NCI-H526 (cell line): ENCODE measurements at places on chromosomes 12 and 14.
A peak's percentile ranks its signal among the peaks of the same experiment; 100 is the strongest.

DNA sequence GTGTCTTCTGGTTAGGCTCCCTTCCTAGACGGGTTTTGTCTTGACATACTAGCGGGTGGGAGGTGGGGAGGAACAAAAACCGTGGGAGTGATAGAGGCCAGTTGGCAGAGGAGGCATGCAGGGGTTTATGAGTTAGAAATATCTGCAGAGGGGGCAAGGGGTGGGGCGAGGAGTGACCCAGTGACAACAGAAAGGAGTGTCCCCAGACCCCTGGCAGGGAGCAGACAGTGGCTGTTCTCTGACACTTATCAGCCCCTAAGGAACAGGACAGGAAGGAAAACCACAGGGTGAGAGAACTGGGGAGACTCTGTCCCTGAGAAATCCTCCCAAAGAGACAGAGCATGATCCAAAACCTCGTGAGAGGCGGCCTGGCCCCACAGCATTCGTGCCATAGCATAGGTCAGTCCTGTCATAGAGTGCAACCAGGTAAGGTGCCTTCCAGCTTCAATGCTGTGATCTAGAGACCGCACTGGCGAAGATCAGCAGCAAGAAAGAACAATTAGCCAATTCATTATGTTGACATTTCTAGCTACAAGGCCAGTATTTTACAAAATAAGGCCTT lies 141.4 kb downstream of the CRADD start:
- no peak for DNase-seq

- DNase-seq = no peak
Observed at GRCh38 chr12:50980545-50980944, 28.2 kb downstream of the HIGD1C start.

DNA sequence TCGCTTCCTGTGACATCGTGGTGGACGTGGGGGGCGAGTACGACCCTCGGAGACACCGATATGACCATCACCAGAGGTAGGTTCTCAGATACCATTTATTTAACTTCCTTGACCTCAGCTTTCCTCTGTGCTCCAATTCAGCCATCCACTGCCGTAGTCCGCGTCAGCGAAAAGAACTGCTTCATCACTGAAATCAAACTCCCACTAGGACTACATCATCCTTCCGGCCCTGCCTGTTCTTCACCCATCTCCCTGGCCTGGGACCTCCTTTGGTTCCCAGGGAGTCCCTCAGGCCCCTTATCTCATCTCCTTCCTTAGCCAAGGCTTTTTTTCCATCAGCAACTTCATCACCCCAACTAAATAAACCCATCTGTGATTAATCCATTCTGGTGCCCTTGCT lies 692 bp downstream of the MYG1 start:
- DNase-seq = no peak

- no peak for DNase-seq
Observed at GRCh38 chr14:100818221-100818699, 7.7 kb upstream of the MEG3 start.

- no peak for DNase-seq
Observed at GRCh38 chr14:87122166-87122565, 870.8 kb downstream of the GALC start.

GRCh38 chr12:25629341-25629740 lies 76.3 kb upstream of the LMNTD1 start:
- no peak for DNase-seq

GRCh38 chr12:78407722-78408121 lies 456.9 kb upstream of the SYT1 start:
- peak; percentile 39 for DNase-seq

DNA sequence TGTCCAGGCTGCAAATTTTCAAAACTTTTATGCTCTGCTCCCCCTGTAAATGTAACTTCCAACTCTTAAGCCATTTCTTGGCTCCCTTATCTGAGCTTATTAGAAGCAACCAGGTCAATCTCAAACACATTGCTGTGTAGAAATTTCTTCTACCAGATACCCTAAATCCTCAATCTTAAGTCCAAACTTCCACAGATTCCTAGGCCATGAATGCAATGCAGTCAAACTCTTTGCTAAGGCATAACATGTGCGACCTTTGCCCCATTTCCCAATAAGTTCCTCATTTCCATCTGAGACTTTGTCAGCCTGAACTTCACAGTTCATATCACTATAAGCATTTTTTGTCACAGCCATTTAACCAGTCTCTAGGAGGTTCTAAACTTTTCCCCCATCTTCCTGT lies 64.5 kb downstream of the TMTC3 start:
- no peak for DNase-seq

GRCh38 chr12:92412856-92413255 lies 267.2 kb upstream of the BTG1 start:
- DNase-seq = no peak

DNA sequence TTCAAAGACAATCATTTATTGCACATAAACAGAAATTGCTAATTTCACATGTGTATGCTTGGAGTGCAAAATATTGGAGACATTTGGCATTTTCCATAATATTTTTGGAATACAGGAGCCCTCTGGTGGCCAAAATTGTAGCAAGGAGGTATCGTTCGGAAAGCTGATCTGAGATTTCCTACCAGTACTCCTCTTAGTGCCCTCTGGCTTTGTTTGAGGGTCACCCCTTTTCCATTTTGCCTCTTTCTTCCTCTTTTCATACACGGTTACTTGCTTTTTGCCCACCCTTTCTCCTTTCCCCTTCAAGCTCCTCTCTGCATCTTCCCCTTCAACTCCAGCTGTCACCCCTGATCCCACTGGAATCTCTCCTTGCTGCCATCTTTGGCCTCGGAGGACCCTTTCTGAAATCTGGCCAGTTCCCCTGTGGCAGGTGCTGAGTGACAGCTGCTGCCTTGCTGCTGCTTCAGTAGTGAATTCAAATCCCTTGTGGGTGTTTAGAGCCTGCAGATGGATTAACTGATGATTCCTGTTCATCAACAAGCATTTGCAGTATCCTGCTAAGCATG lies 164.6 kb upstream of the PARP11 start:
- DNase-seq = no peak

- no peak for DNase-seq
Observed at GRCh38 chr12:24109381-24110039, 160.0 kb upstream of the SOX5 start.

- DNase-seq = no peak
Observed at GRCh38 chr12:45737638-45738037, 8.1 kb downstream of the ARID2 start.

DNA sequence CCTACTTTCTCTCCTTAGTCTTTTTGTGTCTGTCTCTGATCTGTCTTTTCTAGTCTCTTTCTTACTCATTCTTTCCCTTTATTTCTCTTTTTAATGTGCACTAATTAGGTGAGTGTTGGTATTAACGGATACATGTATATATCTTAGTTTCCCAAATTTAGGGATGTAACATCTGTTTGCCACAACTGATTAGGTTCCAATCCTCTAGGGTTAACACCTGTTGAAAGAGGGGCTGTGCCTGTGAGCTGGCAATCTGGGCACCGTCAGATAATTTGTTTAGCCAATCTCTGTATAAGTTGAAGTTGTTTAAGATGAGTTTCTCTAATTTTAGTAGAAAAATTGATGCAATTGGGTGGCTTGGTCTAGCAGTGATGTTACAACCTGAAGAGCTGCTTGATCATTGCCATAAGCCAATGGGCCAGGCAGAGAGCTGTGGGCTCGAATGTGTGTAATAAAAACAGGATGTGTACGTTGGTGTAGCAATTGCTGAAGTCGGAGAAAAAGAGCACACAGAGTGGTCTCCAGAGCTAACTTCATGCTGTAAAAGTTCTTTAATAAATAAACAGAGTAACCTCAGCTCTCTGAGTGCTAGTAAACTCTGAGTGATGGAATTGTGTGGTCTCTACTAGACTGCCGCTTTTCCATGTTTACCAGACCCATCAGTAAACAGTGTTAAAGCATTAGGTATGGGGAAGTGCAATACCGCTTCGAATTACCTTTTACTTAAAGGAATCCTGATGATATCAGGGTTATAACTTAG lies 18.3 kb upstream of the LYZ start:
- DNase-seq = no peak

DNA sequence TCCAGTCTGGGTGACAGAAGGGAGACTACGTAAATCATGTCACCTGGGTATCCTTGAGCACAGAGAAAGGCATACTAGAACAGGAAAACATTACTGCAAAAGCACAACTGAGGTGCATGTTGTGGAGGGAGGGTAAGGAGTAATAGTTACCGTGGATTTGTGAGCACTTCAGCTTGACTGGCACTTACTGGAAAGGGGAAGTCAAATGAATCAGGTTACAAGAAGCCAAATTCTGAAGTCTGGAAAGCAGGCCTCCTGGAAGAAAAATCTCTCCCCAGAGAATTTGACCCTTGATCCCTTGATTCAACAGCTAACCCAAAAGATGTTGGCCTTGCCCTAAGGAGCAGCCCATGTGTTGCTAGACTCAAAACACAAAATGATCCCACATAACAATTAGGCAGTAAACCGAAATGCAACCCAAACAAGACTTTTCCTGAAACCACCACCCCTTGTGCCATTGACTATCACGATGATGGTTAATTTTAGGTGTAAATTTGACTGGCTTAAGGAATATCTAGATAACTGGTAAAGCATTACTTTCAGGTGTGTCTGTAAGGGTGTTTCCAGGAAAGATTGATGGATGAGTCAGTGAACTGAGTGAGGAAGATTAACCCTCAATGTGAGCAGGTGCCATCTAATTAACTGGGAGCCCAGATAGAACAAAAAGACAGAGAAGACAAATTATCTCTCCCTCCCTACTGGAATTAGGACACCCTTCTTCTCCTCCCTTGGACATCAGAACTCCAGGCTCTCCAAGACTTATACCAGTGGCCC lies 108.8 kb downstream of the SLC25A21 start:
- DNase-seq = no peak

GRCh38 chr12:93050026-93050747 lies 121.1 kb upstream of the EEA1 start:
- no peak for DNase-seq

GRCh38 chr14:75479770-75480600 lies 42.3 kb upstream of the BATF start:
- DNase-seq = no peak

DNA sequence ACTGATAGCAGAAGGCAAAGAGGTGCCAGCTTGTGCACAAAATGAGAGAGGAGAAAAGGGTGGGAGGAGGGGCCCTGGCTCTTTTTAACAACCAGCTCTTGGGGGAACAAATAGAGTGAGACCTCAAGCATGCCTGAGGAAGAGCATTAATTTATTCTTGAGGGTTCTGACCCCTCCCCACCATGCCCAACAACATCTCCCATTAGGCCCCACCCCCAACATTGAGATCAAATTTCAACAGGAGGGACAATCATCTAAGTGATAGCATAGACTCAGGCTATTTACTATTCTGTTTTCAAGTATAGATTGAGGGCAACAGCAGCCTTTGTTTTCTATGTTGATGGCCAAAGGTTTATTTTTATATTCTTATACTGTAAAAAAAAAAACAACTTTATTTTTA lies 59.7 kb downstream of the FUT8 start:
- peak; percentile 54 for DNase-seq

GRCh38 chr12:95739561-95740313 lies 50.8 kb downstream of the NTN4 start:
- DNase-seq = no peak

DNA sequence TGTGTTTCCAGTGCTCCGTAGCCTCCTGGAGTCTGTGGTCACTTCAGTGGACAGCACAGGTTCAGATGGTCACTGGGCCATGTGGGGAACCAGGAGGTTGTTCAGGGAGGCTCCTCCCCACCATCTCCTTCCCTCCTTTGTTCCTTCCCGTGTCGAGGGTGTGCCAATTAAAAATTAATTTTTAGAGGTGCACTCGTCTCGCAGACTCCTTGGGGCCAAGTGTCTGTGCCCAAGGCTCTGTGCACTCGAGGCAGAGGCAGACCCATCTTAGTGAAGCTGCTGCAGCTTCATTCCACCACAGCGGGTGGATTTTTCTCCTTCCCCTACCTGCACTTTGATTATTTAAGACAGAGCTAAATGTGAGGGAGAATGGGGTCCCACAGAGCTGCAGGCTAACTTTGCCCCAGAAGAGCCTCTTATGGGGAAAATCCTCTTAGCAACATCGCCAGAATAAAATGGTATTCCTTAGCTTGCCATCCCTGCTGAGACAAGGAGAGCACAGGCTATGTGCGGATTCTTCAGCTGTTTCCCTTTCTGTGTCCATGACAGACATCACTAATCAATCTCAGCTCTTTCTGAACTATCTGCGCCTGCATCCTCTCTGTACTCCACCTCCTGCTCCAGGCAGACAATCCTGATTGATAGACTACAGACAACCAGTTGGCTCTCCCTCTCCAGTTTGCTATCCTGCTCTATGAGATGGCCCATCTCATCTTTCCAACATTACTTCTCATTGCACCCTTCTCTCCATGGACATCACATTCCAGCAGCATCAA lies 159.5 kb downstream of the VRK1 start:
- no peak for DNase-seq

DNA sequence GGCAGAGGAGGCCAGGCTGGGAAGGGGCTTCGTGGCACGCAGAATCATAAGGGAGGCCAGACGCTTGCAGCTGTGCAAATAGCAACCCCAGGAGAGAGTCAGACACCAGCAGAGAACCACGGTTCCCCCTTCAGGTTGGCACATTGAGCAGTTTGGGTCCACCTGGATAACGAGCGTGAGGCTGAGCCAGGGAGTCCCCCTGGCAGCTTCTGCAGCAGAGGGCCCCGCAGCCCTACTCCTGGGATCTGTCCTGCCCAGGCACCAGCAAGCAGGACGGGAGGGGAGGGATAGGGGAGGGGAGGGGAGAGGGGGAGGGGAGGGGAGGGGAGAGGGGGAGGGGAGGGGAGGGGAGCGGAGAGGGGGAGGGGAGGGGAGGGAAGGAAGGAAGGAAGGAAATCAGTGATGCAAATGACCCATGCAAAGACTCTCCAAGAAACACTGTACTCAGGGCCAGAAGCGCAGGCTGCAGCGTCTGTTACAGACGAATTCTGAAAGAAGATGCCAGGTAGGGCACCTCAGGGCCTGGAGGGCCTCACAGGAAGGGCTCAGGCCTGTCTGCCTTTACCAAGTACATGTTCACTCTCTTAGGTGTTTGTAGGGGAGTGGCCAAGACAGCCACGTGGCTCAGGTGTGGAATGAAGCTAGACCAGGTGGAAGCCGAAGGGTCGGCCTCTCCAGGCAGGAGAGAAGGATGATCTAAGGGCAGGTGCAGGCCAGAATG lies 32.3 kb upstream of the MMP17 start:
- peak; percentile 19 for DNase-seq

DNA sequence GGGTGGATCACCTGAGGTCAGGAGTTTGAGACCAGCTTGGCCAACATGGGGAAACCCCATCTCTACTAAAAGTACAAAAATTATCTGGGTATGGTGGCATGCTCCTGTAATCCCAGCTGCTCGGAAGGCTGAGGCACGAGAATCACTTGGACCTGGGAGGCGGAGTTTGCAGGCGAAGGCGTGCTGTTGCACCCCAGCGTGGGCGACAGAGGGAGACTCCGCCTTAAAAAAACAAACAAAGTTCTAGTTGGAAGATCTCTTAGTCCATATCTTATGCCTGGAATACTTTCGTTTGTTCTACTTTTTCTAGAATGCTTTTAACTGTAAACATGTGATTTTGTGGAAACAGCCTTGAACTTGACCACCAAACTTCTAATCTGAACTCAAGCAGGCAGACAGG lies 38.7 kb downstream of the PPHLN1 start:
- no peak for DNase-seq

GRCh38 chr12:132872073-132872855 lies 15.1 kb downstream of the CHFR start:
- no peak for DNase-seq

GRCh38 chr14:54796961-54797360 lies 105.7 kb downstream of the GCH1 start:
- no peak for DNase-seq
